ENCODE measurements at places on chromosomes 7 and 10.

DNA sequence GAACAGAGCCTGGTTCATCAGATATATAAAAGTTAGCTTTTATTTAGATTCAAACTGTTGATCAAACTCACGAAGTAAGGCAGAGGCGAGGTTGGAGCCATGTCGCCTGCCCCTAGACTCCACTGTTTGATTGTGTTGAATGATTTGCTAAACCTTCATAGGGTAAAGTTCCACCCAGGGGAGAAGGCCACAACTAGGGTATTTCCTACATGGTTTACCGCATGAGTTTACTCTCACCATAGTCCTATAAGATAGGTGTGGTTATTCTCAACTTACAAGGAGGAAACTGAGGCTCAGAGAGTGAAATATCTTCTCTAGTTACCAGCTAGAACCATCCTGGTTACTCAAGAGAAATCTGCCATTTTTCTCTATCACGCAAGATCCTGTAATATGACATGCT lies 31.8 kb downstream of the ARHGAP22 start:
- H3K36me3 ChIP-seq = no peaks in the 10 kb centered on the region
- no peaks in the 10 kb centered on the region for H3K4me1 ChIP-seq
- DNase-seq = peak; percentile 3
- no peak overlapping the region for H3K4me3 ChIP-seq
- H3K27me3 ChIP-seq = no peaks in the 10 kb centered on the region

GRCh38 chr10:117590101-117590875 lies 47.7 kb downstream of the EMX2 start:
- no peaks in the 10 kb centered on the region for H3K36me3 ChIP-seq
- no peak for DNase-seq
- no peak overlapping the region for H3K27ac ChIP-seq
- no peak overlapping the region for H3K4me3 ChIP-seq

- H3K27ac ChIP-seq = no peak overlapping the region
- no peaks in the 10 kb centered on the region for H3K4me1 ChIP-seq
- DNase-seq = no peak
Observed at GRCh38 chr10:71471006-71471405, 74.3 kb downstream of the CDH23 start.

GRCh38 chr7:92025260-92025659 lies 84.6 kb downstream of the AKAP9 start:
- DNase-seq = no peak
- H3K4me1 ChIP-seq = no peaks in the 10 kb centered on the region
- H3K36me3 ChIP-seq = peaks cover 77% of the 10 kb centered on the region
- no peak overlapping the region for H3K27ac ChIP-seq
- H3K27me3 ChIP-seq = no peaks in the 10 kb centered on the region
- H3K4me3 ChIP-seq = peak overlapping the region; percentile 42

GRCh38 chr10:101843032-101844021 lies at the start of gene KCNIP2:
TSS of gene KCNIP2 (minus strand) at chr10:101843800. CDS start at chr10:101843568, 232 bp downstream.
- H3K36me3 ChIP-seq = no peaks in the 10 kb centered on the region
- no peak within 1 kb of the TSS for H3K27ac ChIP-seq
- no peaks in the 10 kb centered on the region for H3K4me1 ChIP-seq
- H3K27me3 ChIP-seq = peaks cover 21% of the 10 kb centered on the region

GRCh38 chr7:149570784-149571183 lies 73.2 kb upstream of the ZNF746 start:
- peak; percentile 71 for DNase-seq
- peaks cover 32% of the 10 kb centered on the region for H3K36me3 ChIP-seq
- H3K4me1 ChIP-seq = no peaks in the 10 kb centered on the region
- no peaks in the 10 kb centered on the region for H3K27me3 ChIP-seq
- no peak overlapping the region for H3K4me3 ChIP-seq

DNA sequence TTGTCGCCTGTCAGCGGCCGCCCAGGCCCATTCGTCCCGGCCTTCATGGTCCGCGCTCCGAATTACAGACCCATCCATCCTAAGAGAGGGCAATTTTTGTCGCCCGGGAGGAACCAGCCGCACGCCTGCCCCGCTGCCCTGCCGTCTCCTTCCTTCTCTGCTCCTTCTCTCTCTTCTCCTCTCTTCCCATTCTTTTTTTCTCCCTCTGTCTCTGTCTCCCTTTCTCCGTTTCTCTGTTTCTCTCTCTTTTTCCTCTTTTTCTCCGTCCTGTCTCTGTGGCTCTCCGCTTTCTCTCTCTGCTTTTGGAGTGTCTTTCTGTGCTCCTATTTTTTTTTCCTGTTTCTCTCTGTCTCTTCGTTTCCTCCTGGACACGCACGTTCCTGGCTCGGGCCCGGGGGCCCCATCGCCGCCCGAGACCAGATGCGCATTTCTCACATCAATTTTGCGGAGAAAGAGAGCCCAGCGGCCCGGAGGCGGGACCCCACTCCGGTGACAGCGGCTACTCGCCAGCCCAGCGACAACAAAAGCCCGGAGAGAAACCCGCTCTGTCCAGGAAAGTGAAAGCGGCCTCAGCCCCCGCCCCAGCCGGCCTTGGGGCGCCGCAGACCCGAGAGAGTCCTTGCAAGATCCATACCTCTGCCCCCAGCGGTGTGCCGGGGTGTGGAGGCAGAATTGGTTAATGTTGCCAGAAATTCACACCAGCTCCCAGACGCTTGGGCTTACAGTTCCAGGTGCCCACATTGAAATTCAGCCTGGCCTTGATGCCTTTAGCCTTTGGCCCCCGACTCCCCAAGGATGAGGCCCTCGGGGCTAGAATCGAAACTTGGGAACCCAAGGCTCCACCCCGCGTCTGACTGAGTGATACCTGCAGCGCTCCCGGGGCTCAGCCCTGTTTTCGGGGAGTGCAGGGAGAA lies 4.1 kb downstream of the LBX1 start:
- DNase-seq = peak; percentile 84
- no peak overlapping the region for H3K4me3 ChIP-seq
- H3K4me1 ChIP-seq = peaks cover 10% of the 10 kb centered on the region
- peaks cover 100% of the 10 kb centered on the region for H3K27me3 ChIP-seq
- peak overlapping the region; percentile 61 for H3K27ac ChIP-seq
- H3K36me3 ChIP-seq = no peaks in the 10 kb centered on the region

DNA sequence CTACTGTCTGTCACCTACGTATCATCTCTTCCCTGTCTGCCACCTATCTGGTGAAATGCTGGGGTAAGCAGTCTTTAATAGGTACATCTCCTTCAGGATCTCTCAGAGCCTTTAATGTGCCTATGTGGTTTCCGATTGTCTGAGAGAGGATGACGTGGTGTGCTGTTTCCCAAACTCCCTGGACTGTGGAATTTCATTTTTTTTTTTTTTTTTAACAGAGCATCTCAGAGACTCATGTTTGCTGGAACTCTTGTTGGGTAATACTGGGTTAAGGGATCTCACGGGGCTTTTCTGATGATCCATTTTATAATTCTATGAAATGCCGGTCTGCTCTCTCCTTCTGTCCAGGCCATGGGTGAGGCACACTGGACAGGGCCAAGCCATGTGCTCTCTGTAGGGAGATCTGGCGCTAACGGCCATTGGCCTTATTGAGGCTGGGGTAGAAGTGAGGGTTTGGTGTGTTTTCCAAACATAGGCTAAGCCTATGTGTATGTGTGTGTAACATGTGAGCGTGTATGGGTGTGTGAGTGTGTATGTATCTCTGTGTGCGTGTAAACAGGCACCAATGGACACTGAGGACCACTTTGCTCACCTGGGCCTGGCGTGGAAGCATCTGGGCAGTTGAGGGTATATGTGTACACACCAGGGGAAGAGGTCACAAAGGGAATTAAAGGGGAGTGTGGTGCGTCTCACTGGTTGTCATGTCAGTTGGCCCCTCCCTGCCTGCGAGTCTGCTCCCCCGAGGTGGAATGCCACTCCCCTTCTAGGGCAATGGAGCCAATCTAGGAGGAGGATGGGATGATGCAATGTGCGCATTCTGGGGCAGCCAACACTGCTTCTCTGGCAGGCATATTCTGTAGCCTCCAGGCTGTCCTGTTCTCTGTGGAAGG lies 7.8 kb downstream of the ADRA2A start:
- no peak overlapping the region for H3K4me3 ChIP-seq
- H3K27me3 ChIP-seq = peaks cover 28% of the 10 kb centered on the region
- no peak overlapping the region for H3K27ac ChIP-seq
- H3K36me3 ChIP-seq = no peaks in the 10 kb centered on the region
- no peaks in the 10 kb centered on the region for H3K4me1 ChIP-seq
- peak; percentile 29 for DNase-seq

- no peaks in the 10 kb centered on the region for H3K36me3 ChIP-seq
- no peaks in the 10 kb centered on the region for H3K27me3 ChIP-seq
- H3K4me1 ChIP-seq = no peaks in the 10 kb centered on the region
Observed at GRCh38 chr10:130808243-130808642, 503.3 kb downstream of the TCERG1L start.

DNA sequence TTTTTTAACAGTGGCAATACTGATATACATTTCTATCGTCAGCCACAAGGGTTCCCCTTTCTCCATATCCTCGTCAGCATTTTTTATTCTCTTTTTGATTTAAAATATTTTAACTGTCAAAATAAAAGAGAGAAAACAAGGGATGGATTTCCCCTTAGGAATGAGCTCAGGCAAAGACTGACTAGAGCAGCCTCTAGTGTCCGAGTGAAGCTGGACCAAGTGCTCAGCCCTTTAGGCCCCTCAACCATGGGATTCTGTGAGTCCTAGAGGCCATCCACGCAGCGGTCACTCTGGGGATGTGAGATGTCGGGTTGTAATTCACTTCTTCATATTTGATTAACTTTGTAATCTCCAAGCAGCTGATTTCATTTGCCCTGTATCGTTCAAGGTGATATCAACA lies 137.4 kb upstream of the RNF32 start:
- H3K4me3 ChIP-seq = no peak overlapping the region
- H3K36me3 ChIP-seq = no peaks in the 10 kb centered on the region
- no peak for DNase-seq
- no peak overlapping the region for H3K27ac ChIP-seq

DNA sequence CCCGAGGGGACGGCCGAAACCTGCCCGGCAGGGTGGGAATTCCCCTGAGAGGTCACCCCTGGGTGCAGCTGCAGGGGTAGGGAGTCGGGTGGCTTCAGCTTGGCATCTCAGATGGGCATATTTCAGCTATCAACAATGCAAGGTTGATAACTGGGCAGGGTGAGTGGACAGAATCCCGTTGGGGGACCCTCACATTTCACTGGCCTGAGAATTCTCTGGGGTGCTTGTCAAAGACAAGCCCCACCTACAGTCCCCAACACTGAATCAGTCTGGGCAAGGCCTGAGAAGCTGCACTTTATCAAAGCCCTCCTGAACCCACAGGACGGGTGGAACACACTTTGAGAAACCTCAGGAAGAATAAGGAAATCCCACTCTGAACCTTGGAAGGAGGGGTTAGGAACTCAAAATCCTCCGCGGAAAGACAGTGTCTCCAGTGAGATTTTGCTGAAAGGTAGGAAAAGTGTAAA lies 3.1 kb downstream of the RGS10 start:
- DNase-seq = no peak
- no peaks in the 10 kb centered on the region for H3K36me3 ChIP-seq
- H3K27me3 ChIP-seq = peaks cover 54% of the 10 kb centered on the region
- no peak overlapping the region for H3K27ac ChIP-seq
- peaks cover 4% of the 10 kb centered on the region for H3K4me1 ChIP-seq

- H3K27me3 ChIP-seq = no peaks in the 10 kb centered on the region
- peaks cover 55% of the 10 kb centered on the region for H3K36me3 ChIP-seq
- H3K4me3 ChIP-seq = no peak overlapping the region
- H3K27ac ChIP-seq = no peak overlapping the region
- H3K4me1 ChIP-seq = no peaks in the 10 kb centered on the region
- DNase-seq = no peak
Observed at GRCh38 chr10:87760195-87760905, 57.7 kb downstream of the ATAD1 start.

- H3K36me3 ChIP-seq = no peaks in the 10 kb centered on the region
- H3K27ac ChIP-seq = no peak overlapping the region
- no peak overlapping the region for H3K4me3 ChIP-seq
- no peaks in the 10 kb centered on the region for H3K27me3 ChIP-seq
- no peaks in the 10 kb centered on the region for H3K4me1 ChIP-seq
Observed at GRCh38 chr10:4229106-4229505, 444.1 kb upstream of the KLF6 start.

GRCh38 chr10:62852961-62853702 lies 37.0 kb upstream of the EGR2 start:
- no peaks in the 10 kb centered on the region for H3K36me3 ChIP-seq
- no peaks in the 10 kb centered on the region for H3K27me3 ChIP-seq
- no peaks in the 10 kb centered on the region for H3K4me1 ChIP-seq
- DNase-seq = no peak

DNA sequence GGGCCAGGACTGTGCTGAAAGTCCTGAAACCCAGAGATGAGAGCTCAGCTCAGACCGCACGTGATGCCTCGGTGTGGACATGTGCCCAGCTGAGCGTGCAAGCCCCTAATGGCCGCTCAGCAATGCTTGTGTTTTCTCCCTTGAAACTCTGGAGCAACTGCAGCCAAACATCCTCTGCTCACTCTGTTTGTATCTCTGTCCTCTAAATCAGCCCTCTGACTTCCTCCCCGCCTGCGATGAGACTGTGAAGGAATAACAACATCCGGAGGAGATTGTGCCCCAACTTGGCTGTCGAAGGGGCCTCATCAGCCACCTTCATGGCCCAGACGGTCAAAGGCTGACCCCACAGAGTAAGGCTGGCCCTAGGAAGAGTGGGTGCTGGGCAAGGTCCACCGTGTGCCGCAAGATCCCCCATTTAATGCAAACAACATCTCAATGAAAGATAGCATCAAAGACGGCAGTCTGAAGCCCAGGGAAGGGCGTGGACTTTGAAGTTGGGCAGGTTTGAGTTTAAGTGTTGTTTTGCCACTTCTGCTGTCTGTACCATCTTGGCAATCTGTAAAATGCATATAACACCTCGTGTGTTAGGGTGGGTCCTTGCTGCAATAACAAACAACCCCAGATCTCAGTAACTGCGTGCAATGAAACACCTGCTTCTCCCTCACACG lies 39.9 kb downstream of the CALML3 start:
- no peaks in the 10 kb centered on the region for H3K4me1 ChIP-seq
- no peaks in the 10 kb centered on the region for H3K36me3 ChIP-seq
- DNase-seq = peak; percentile 29
- no peak overlapping the region for H3K27ac ChIP-seq
- H3K27me3 ChIP-seq = no peaks in the 10 kb centered on the region
- no peak overlapping the region for H3K4me3 ChIP-seq

DNA sequence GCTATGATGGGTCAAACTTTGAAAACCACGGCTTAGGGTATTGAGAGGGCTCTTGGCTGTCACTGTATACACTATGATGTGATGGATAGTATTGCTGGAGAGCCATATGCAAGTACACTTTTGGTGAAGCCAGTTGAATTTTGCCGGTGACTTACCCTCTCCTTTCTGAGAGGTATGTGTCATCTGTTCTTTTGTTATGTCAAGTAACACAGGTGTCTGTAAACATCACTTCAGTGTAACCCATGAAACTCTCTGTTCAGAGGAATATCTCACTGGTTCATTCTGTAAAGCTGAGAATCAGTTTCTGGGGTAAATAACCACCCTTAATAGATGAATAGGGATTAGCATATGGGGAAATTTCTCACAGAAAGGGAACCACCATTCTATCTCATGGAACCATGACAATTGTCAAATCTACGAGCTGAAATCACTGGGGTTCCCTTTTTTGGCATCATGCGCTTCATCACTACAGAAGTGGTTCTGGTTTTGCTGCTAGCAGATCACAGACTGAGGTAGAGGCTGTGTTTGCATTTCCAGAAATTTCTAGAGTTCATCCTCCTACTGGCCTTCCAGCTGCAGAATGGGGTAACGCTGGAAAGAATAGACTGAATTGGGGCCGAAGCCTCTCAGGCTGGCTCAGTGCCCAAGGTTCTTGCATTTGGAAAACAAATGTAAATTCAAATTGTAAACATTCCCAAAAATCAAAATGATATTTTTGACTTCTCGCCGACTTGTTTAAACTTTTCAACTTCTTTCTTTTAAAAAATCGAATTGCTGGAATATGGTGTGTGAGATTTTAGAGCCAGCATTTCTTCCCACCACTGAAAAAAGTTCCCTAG lies 83.3 kb upstream of the CREB5 start:
- no peak overlapping the region for H3K4me3 ChIP-seq
- no peak overlapping the region for H3K27ac ChIP-seq
